Thoracic aorta (tissue), 2 donors: ENCODE measurements at places on chromosomes 13 and 19. TPM values are rescaled to one million over a fixed set of nuclear protein-coding genes. Genes with fewer than 3 reads are reported as not detected.

- DNase-seq, result no peak
These were observed 257.0 kb downstream of the TSHZ3 start for GRCh38 chr19:31092274-31092673.

DNA sequence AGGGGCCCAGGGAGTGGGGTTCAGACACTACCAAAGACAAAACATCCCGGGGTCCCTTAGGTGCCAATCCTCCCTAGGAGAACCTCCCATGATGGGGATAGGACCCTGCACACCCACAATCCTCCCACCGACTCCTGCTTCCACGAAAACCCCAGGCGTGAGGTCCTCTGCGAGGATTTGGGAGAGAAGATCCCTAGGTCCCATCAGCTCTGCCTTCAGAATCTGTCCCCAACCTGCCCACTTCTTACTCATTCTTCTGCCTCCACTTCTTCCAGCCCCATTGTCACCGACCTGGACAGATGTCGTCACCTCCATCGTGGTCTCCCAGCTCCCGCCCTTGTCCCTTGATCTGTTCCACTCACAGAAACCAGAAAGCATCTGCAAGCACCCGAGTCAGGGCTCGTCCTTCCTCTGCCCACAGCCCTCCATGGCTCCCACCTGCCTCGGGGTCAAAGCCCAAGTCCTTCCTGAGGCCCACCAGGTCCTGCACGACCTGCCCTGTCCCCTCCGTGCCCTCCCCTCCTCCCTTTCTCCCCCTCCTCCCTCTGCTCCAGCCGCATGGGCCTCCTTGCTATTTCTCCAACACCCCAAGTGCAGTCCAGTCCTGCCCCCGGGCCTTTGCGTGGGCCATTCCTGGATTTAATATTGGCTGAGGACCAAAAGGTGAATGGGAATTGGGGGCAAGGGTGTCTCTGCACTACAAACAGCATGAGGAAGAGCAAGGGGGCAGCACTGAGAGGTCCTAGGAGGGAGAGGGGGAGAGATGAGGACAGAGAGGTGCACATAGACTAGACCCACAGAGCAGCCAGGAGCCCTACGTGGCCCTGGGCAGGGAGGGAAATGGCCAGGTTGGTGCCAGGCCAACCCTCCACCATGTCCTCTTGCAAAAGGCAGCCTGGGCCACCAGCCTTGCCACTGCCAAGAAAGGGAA lies 51.3 kb downstream of the PTPRS start:
- DNase-seq, result no peak

Gene DCLK1
- 27.8 TPM for total RNA-seq

Gene IL4I1
- total RNA-seq, result 1.5 TPM

Gene ERFL
- 0.28 TPM for total RNA-seq

DNA sequence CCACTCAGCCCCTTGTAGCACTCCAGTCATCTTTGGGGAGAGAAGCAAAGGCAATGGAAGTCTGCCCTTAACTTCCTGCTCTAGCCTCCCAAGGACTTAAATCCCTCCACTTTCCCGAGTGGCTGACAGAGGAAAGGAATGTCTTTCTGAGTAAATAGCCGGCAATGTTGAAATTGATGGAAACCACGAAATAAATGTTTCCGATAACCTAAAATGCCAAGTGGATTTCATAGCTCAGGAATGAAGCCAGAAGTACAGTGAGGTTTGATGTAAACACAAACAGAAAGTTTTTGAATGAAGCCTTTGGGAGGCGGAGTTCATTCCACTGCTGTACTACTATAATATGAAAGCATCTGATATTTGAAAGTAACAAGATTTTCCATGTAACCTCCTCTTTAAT lies 14.0 kb upstream of the TBC1D4 start:
- no peak for DNase-seq

DNA sequence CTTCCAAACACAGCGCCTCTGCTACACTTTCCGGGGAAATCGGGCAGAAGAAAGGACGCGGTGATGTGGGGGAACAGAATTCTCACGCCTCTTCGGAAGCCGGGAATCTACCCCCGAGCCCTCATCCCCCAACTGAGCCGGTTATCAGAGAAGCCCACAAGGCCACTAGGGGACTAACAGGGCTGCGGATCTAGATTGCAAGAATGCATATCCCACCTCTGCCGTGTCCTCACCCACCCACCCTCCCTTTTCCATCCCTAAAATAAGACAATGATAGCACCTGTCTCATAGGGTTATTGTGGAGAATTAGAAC lies 1.1 kb downstream of the IGFLR1 start:
- no peak for DNase-seq

Gene NLRP11
- total RNA-seq, result not detected

DNA sequence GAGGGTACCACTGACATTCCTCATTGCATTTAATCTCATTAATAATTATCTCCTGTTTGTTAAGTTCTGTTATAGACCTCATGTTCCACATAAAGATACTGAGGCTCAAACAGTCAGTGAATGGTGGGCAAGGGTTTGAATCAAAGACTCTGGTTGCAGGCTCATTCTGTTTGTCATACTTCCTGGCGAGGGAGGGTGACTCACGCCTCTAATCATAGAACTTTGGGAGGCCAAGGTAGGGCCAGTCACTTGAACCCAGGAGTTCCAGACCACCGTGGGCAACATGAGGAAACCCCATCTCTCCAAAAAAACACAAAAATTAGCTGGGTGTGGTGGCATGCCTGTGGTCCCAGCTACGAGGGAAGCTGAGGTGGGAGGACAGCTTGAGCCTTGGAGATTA lies 220.7 kb upstream of the MIR17HG start:
- no peak for DNase-seq

Gene SYNGR4
- total RNA-seq, result not detected
